SIG-M5 (cell line): ENCODE measurements at places on chromosomes 1 and 21.

GRCh38 chr1:8930116-8930515, 15.6 kb upstream of the CA6 start:
- no peak for DNase-seq

GRCh38 chr1:5971471-5972197, 20.6 kb downstream of the NPHP4 start:
- DNase-seq = no peak

DNA sequence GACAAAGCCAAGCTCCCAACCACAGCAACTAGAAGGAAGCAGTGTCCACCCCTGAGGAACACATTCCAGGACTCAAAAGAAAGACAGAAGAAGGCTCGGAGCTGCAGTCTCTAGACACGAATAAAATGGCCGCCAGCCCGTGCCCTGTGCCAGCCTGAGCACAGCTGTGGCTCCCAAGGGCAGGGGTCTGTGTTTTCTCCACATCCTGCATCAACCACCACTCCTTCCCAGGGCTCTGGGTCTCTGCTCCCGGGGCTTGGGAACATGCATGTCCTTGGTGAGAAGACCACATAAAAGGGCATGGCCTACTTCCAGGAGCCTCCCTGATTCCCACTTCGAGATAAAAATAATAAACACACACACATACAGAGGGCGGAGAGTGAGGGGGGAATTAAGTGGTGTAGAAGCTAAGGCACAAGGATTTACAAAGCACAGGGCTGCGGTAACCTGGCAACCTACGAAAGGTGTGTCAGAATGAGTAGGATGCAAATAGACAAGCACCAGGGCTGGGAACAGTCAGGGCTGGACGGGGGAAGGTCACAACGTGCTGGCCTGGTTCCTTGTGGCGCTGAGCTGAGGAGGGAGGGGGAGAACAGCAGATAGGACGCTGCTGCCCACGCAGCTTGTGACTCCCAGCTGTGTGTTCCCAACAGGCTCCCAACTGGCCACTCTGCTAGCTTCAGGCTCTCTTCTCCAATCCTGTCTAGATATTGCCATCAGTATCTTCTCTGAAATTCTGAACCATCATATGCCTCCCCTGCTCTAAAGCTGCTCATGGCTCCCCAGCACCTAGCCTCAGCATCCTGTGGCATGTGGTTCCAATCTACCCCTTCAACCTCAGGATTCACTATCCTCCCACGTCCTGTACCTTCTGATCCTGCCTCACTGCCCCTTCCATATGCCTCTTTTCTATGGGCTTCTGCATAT, 72.5 kb downstream of the CD34 start:
- DNase-seq = no peak

DNA sequence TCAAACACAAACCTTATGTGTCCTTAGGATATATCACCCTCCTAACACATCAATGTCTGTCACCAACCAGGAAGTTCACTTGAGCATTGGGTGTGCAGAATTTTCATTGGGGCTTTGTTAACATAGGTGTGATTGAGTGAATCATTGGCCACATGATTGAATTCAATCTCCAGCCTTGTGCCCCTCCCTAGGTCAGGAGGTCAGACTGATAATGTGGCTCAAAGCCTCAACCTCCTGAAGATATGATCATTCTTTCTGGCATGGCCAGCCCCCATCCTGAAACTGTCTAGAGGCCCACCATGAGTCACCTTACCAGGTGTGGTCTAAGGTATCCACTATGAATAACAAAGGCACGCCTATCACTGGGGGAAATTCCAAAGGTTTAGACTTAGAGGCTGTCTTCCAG, 90.1 kb downstream of the PKN2 start:
- no peak for DNase-seq

DNA sequence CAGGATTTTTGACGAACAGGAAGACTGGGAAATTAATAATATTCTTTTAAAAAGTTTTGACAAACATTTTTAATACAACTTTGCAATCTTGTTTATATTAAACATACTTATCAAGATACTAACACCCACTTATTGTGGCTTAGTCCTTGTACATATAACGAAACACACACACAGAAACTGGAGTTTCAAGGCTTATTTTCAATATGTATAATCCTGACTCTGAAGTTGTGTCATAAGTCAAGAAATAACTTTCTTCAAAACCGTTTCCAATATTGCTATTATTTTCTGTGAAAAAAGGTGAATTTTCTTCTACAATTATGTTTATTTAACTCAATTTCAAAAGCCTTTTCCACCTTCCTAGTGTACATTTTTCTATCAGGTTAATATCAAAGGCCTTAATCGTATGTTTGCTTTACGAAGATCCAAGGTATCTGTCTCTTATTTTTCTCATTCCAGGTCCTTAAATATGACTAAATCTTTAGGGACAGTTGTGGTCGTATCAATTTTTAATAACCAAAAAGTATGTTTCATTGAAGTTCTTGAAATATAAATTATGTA, 1.8 kb downstream of the CDKN2C start:
- no peak for DNase-seq

- no peak for DNase-seq
Observed at GRCh38 chr1:228911225-228912210, 176.2 kb downstream of the RHOU start.

GRCh38 chr1:77415579-77415978, 133.8 kb downstream of the AK5 start:
- DNase-seq = no peak

GRCh38 chr21:32186804-32187203, 92.0 kb downstream of the MIS18A start:
- no peak for DNase-seq

GRCh38 chr1:1171546-1172340, 1.9 kb upstream of the TTLL10 start:
- DNase-seq = no peak

- no peak for DNase-seq
Observed at GRCh38 chr1:158803678-158804077, 22.7 kb upstream of the OR6N2 start.

- no peak for DNase-seq
Observed at GRCh38 chr1:11797525-11798216, 8.1 kb downstream of the MTHFR start.

DNA sequence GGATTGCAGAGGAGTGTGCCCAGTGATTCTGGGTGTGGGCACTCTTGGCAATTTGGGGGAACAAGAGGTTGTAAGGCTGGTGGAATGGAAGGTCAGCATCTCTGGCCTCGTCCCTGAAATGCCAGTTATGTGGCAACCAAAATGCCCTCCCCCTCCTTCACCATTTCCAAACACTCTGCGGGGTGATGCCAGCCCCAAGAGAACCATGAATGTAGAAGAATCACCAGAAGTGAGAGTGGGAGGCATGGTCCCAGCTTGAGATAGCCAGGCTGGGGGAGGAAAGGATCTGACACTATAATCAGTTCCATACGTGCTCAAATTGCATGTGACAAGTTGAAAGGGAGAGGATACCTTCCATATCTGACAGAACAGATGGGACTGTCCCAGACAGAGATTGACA, 88.7 kb upstream of the EDN2 start:
- no peak for DNase-seq

- no peak for DNase-seq
Observed at GRCh38 chr1:42888013-42888633, 41.7 kb downstream of the ZNF691 start.

- DNase-seq = no peak
Observed at GRCh38 chr1:229028987-229029878, 241.7 kb upstream of the RAB4A start.

GRCh38 chr1:25992689-25993171, 5.1 kb downstream of the PAFAH2 start:
- DNase-seq = no peak

- DNase-seq = no peak
Observed at GRCh38 chr1:28855469-28855951, 43.5 kb downstream of the OPRD1 start.

- no peak for DNase-seq
Observed at GRCh38 chr1:46550751-46551231, 656 bp downstream of the KNCN start.

- DNase-seq = no peak
Observed at GRCh38 chr1:229131243-229132105, 139.4 kb upstream of the RAB4A start.

GRCh38 chr1:47436979-47437446, 831 bp upstream of the FOXD2 start:
- DNase-seq = no peak

DNA sequence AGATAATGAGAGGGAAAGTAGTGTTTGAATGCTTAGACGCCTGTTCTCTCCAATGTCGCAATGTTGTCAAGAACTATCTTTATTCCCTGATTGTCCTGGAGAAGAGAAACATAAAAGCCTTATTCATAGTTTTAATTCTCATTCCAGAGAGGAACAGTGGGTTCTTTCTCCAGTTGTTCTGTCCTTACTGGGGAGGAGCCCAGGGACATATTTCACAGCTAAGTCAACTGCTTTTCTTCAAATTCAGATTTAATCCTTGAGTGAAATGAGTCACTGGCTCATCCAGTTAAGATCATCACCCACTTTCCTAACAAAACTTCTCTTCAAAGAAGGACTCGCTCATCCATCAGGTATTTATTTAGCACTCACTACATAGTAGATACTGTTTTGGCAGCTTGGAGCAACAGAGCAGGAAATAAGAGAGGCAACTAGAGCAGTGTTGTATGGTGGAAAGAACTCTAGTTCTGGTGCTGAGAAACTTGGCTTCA, 365.7 kb upstream of the USP24 start:
- DNase-seq = no peak

GRCh38 chr1:25818569-25818968, 1.2 kb upstream of the MTFR1L start:
- DNase-seq = no peak

DNA sequence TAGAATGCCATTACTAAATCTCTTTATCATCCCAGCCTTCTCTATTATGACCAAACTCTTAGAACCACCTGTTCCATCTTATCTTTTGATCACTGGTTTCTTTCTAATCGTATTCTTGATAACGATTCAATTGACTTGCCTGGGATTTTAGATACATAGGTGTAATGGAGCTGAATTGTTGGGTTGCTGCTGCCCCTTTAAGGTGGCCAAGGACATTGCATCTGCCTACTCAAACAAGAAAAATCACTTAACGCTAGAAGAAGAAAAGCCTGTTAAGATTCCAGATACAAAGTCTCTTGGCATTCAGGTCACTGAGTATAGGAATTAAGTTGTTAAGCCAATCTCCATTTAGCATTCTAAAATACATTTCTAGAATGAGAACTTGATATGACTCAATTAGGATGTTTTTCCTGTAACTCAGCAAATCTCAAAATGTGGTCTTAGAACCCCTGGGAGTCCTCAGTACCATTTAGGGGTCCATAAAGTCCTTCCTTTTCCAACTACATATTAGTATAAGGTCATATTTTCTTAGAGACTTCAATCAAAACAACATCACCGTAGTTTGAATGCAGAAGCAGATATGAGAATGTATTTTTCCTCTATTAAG, 12.4 kb downstream of the NEXN start:
- no peak for DNase-seq

DNA sequence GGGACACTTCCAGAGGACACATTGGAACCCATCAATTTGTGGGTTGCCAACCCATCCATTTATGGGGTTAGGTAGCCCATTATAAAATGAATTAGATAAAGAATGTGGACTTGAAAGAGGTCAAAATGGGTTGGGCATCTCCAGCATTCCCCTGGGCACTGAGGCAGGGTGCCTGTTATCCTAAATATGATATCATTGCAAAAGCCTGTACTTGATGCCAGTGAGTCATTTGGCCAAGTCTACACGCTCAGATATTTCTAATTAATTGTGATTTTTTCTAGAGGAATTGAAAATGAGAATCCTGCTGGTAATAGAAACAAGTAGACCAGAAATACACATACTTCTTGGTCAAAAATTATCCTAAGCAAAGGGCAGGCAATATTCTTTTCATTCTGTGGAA, 21.9 kb upstream of the NBL1 start:
- no peak for DNase-seq

GRCh38 chr1:231274119-231274825, 33.3 kb downstream of the GNPAT start:
- DNase-seq = no peak

GRCh38 chr1:94236630-94237290, 624 bp downstream of the ARHGAP29 start:
- no peak for DNase-seq

GRCh38 chr1:38787041-38787440, 72.5 kb downstream of the RRAGC start:
- DNase-seq = no peak

- DNase-seq = no peak
Observed at GRCh38 chr21:42493109-42494060, 2.6 kb downstream of the RSPH1 start.

GRCh38 chr1:215665215-215665614, 98.1 kb downstream of the KCTD3 start:
- no peak for DNase-seq

- DNase-seq = no peak
Observed at GRCh38 chr1:54401799-54402198, 4.4 kb downstream of the SSBP3 start.

- no peak for DNase-seq
Observed at GRCh38 chr1:162565460-162565859, 3.9 kb downstream of the UAP1 start.

DNA sequence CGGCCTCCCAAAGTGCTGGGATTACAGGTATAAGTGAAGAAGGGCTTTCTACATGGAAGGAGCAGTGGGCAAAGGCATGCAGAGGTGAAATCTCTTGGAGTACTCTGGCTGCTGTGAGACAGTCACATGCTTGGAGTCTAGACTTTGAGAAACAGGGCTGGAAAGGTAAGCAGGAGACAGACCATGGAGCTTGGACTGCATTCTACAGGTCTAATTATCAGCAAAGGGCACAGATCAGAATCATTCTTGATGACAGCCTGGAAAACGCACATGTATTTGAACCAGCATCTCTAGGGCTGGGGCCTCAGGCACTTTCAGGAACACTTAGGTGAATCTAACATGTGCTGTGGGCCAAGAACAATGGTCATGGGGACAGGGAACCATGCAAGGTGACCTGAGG, 7.3 kb upstream of the PRELP start:
- no peak for DNase-seq

DNA sequence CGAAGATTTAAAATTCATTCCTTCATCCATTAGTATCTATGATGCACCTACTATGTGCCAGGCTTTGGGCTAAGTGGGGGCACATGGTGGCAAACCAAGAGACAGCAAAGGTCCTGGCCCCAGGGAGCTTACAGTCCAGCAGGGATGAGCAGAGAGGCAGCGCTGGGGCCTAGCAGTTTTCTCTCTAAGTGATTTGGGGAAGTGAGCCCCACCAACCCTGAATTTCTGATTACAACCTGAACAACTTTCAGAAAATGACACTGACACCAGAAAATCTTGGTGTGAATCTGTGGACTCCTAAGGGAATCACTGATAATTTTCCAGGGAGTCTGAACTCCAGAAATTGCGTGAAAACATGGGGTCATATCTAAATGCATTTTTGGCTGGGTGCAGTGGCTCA, 111.5 kb downstream of the CAPN8 start:
- no peak for DNase-seq

DNA sequence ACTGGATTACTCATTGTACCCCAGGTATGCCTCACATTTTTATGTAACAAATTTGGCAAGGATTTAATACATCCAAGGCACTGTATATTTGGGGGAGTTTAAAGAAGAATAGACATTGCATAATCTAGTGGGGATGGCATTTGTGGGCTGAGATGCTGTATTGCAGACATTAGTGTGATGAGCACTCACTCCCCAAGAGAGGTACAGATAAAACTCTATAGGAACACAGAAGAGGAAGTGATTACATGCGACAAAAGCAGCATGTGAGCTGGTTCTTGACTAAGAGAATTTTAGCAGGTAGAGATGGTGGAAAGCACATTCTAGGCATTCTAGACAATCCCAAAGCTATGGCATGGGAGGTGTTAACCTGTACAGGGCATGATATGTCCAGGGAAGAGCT, 24.2 kb upstream of the CDC14A start:
- peak; percentile 36 for DNase-seq
